ENCODE measurements at places on chromosomes 7 and 10.

DNA sequence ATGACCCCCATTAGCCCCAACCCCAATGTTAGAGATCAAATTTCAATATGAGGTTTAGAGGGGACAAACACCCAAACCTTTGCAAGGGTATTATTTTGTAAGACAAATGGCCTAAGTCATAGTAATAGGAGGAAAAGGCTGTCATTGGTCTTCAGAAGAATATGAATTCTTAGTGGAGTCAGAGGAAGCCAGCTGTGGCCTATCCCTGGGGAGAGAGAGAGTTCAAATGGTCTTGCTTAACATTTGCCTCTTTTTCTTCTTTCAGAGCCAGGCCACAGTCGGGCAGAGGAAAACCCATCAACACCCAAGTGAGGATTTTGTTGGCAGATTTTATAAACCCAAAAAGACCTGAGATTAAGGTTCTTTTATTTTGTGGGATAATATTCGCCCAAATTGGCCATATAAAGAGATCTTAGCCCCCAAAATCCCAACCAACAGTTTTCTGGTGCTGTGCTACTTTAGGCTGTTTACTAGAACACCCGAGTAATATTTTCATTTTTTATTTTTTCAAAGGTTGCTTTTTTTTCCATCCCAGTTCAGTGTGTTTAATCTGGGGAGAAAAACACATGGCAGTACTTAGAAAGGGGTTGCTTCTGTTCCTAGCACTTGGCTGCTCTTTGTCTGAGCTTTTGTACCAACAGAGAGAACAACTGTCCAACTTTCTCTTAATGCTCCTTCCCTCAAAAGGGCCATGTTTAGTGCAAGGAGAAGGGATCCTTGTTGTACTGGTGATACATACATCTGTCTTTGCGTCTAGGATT is 26.8 kb upstream of the ARMC3 start:
- DNase-seq, result no peak

GRCh38 chr10:118968060-118968459 is 61.5 kb upstream of the NANOS1 start:
- DNase-seq, result no peak

DNA sequence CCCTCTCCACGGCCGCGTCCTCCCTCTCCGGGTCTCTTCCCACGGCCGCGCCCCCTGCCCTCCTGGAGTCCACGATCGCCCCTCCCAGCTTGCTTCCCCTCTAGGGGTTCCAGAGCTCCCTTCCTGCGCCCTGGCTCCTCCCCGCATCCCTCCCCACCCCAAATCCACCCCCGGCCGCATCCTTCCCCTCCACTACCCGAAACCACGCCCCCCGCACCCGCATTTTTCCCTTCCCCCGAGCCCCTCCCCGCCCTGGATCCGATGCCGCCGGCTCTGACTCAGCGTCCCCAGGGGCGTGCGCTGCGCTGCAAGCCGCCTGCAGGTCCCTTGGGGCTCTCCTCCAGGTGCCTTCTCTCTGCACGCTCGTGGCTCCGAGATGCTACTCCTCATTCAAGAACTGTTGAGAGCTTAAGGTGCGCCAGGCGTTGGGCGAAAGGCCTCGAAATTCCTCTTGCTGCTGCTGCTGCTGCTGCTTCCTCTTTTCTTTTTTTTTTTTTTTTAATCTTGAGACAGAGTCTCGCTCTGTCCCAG is 372 bp upstream of the TMEM130 start:
- DNase-seq, result peak; percentile 29

DNA sequence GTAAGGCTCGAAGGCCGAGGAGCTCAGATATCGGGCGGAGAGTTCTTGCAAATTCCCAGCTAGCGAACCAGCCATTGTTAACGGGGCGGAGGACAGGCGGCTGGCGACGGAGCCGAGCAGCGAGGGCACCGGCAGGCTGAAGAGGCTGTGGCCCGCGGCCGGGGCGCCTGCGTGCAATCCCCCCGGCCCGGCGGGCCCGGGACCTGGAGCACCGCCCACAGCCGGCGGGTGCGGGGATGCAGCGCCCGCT is 4.1 kb downstream of the VAX1 start:
- DNase-seq, result no peak

DNA sequence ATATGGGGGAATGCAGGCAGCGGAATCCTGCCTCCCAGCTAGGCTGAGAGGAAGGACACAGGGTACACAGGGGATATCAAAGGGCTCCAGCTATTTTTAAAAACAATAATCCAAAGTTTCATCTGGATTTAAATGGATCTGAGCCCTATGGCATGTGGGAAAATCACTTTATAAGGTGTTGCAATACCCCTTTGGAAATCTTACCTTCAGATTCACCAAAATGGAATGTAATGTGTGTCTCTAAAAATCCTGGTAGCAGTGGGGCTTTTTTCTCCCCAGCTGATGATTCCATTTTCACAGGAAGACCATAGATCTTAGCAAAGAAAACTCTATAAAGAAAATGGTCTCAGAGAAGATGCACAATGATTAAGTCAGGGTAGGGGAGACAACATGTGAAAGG is 722.2 kb downstream of the PARD3 start:
- DNase-seq, result no peak

- DNase-seq, result no peak
Observed at GRCh38 chr10:131159771-131160170, 151.8 kb downstream of the TCERG1L start.

DNA sequence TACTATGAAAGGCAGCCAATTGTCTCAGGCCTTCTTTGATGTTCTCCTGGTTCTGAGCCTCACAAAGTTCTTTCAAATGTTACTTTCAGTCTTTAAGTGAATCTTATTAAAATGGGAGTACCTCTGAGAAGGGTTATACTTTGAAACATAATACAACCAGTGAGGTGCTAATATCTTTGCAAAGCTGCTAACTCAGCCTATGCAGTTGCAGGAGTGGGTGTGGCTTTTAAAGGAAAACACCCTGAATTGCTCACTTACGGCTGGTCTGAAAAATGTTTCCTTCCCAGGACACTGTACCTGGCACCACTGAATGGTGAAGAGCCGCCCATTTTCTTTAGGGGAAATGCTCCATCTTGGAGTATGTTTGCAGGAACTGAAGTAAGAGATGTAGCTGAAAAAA is 130.9 kb downstream of the CHN2 start:
- no peak for DNase-seq

DNA sequence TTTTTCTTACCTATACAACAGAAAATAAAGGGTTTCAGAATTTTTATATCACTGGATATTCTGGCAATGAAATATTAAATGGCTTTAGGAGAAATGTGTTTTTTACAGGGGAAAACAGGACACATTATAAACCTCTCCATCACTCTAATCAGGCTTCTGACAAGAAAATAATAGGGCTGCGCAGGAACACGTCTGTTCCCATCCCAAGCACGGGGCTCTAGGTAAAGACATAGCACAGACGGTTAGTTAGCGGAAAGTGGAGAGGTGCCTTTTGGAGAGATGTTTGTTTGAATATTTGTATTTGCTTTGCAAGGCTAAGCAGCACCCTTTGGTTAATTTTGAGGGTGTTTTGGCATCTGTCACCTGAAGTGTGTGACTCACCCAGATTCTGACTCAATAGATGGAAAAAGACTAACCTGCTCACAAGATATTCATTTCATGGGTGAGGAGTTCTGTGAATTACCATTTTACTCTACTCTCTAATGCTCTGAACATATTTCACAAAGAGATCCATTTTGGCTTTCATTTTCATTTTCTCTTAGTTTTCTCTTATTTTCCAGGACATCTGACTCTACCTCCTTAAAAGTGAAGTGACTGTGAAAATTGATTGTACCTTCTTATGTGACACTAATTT is 174.5 kb upstream of the AKR1E2 start:
- no peak for DNase-seq

- no peak for DNase-seq
Observed at GRCh38 chr10:4450981-4451908, 374.8 kb upstream of the AKR1E2 start.

- DNase-seq, result no peak
Observed at GRCh38 chr7:84176716-84177115, 17.9 kb downstream of the SEMA3A start.

DNA sequence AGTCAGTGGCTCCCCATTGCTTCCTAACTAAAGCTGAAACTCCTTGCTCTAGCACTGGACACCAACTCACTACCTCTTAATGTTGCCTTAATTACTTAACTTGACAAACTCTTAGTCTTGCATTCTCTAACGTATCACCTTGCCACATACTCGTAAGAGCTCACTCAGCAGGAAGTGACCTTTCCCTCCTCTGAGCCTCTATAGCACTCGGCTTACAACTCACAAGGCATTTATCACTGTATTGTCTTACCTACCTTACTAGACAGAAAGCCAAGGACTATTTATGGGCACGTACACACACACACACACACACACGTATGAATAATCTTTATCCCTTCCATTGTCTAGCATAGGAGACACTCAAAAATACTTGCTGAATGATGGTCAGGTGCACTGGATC is 21.2 kb downstream of the CEP41 start:
- DNase-seq, result no peak

GRCh38 chr10:86849181-86849894 is 92.9 kb downstream of the BMPR1A start:
- DNase-seq, result no peak

- DNase-seq, result no peak
Observed at GRCh38 chr10:63156236-63156635, 23.1 kb downstream of the NRBF2 start.

DNA sequence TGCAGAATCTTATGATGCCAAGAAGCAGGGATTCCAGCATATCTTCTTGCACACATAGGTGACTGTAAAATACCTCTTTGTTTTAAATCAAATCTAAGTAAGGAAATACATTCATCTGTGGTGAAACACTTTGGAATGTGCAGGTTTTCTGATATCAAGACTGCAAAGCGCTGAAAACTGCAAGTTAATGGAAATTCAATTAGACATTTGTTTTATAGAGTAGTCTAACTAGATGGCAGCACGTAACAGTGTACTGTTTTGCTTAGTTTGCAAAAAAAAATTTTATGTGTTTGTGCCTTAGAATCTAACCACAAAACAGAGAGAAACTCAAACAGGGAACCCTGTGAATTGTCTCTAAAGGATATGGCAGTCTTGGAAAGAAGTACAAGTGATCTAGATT is 259.2 kb downstream of the HDAC9 start:
- no peak for DNase-seq

- DNase-seq, result no peak
Observed at GRCh38 chr10:86727470-86727869, 28.9 kb upstream of the BMPR1A start.

DNA sequence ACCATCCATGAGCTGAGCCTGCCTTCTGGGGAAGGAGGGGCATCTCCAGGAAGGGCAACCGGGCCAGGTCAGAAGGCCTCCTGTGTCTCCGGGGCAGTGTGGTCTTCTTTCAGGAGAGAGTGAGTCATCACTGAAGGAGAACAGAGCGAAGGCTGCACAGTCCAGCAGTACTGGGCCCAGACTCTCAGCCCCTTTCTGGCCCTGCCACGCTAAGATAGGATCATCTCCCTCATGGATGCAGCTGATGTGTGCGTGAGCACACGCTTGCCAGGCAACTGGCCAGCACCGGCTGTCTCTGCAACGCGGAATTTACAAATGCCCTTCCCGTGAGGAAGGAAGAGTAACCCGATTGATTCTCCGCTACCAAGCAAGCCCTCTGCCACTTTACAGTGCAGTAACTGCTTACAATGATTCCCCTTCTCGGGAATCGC is 328.2 kb downstream of the TNS3 start:
- DNase-seq, result peak; percentile 30

DNA sequence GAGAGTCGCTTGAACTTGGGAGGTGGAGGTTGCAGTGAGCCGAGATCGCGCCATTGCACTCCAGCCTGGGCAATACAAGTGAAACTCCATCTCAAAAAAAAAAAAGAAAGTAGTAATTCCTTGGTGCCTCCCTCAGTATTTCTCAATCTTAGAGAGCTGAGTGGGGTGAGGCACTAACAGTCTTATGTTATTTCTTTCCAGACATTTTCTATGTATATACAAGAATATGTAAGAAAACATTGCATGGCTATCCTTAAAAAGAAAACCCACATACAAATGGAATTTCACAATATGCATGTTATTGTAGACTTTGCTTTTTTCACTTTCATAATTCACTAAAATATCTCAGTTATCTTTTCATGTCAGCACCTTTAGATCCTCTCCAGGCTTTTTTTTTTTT is 13.6 kb upstream of the SLF2 start:
- no peak for DNase-seq

GRCh38 chr7:85561706-85562105 is 374.9 kb upstream of the SEMA3D start:
- no peak for DNase-seq

DNA sequence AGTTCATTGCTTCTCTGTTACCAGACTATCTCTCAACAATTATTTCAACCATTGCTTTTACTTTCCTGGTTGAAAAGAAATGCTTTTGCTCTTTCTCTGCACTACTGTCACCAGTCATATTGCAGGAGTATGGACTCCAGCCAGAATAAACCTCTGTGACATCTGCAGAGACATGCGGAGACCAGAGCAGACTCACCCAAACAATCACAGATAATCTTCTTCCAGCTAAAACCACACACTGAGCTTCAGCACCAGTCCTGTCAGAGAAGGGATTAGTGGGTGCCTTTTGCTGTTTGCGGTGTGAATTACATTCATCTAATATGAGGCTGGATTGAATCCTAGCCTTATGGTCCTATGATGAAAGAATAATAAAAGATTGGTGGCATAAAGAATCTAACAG is 258.6 kb downstream of the CNTNAP2 start:
- DNase-seq, result no peak

- DNase-seq, result no peak
Observed at GRCh38 chr7:155774947-155775346, 37.3 kb downstream of the SHH start.

DNA sequence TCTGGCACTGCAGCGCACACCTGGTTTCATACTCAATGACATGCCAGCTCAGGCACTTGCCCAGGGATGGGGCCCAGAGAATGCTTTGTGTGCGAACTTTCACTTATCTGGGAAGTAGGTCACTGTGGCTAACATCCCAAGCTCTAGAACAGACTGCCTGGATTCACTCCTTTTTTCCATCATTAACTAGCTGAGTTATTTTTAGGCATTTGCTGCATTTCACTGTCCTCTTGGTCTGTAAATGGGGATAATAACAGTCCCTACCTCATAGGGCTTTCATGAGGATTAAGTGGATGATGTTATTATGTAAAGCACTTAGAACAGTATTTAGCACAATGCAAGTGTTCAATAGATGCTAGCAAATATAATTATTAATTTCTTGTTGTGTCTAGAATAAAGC is 98.7 kb upstream of the DOCK1 start:
- no peak for DNase-seq

DNA sequence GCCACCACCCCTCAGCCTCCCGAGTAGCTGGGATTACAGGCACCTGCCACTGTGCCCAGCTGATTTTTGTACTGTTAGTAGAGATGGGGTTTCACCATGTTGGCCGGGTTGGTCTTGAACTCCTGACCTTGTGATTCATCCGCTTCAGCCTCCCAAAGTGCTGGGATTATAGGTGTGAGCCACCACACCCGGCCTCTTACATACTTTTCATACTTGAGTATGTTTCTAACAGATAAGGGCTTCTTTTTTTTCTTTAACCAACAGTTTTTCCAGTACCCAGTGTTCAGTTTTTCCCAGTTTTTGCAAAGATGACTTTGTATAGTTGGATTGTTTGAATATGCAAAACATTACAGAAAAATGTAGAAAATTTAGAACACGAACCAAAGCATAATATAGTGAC is 7.7 kb downstream of the EIF4H start:
- DNase-seq, result no peak

GRCh38 chr10:132915411-132915810 is 27.0 kb downstream of the CFAP46 start:
- DNase-seq, result peak; percentile 34

All from NCI-H1092 (cell line).